ENCODE measurements at places on chromosomes 16 and 17.

DNA sequence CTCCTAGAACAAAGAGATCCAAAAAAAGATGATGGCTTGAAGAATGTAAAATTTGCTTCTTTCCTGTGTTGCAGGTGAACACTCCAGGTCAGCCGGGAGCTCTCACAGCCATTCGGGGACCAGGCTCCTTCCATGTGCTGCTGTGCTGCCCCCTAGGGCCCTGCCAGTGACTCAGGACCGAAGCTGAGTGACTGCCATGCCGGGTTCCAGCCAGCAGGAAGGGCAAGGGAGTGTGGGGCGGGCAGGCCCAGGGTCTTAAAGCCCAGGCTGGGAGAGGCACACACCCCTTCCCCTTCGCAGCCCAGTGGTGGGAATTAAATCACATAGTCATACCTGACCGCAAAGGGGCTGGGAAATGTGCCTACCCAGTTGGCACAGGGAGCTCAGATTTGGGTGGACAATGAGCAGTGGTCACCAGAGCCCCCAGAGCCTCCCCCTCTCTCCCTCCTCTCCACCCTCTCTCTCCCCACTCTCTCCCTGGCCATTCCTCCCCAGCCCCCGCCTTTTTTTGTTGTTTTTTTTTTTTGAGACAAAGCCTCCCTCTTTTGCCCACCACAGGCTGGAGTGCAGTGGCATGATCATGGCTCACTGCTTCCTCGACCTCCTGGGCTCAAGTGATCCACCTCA, 11.5 kb downstream of the EPOP start:
- DNase-seq = peak; percentile 82

DNA sequence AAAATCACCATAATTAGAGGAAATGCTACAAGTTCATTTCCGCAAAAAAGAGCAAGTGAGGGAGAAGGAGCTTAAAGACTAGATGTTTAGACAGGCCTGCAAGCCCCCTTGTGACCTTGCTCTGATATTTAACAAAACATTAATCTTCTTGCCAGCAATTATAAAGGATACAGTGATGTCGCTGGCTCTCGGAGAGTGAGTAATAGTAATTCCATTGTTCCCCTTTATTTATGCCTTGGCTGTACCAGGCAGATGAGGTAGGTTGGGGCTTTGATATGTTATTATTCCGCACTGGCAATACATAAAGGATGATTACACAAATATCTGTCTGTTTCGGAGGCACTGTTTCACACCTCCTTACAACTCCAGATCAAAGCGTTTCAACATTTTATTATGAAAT, 204.8 kb upstream of the SALL1 start:
- DNase-seq = no peak

DNA sequence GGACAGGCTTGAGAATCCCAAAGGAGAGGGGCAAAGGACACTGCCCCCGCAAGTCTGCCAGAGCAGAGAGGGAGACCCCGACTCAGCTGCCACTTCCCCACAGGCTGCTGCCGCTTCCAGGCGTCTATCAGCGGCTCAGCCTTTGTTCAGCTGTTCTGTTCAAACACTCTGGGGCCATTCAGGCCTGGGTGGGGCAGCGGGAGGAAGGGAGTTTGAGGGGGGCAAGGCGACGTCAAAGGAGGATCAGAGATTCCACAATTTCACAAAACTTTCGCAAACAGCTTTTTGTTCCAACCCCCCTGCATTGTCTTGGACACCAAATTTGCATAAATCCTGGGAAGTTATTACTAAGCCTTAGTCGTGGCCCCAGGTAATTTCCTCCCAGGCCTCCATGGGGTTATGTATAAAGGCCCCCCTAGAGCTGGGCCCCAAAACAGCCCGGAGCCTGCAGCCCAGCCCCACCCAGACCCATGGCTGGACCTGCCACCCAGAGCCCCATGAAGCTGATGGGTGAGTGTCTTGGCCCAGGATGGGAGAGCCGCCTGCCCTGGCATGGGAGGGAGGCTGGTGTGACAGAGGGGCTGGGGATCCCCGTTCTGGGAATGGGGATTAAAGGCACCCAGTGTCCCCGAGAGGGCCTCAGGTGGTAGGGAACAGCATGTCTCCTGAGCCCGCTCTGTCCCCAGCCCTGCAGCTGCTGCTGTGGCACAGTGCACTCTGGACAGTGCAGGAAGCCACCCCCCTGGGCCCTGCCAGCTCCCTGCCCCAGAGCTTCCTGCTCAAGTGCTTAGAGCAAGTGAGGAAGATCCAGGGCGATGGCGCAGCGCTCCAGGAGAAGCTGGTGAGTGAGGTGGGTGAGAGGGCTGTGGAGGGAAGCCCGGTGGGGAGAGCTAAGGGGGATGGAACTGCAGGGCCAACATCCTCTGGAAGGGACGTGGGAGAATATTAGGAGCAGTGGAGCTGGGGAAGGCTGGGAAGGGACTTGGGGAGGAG, at the start of gene CSF3:
TSS of gene CSF3 (plus strand) at position 436 of the 993 bp plus-strand sequence. CDS start at position 471, 35 bp downstream.
- peak; percentile 76 for DNase-seq

- peak; percentile 92 for DNase-seq
Measured at GRCh38 chr16:85350973-85351372, 238.7 kb upstream of the CIBAR2 start.

- no peak for DNase-seq
Measured at GRCh38 chr17:69637446-69638156, 223.1 kb downstream of the MAP2K6 start.

DNA sequence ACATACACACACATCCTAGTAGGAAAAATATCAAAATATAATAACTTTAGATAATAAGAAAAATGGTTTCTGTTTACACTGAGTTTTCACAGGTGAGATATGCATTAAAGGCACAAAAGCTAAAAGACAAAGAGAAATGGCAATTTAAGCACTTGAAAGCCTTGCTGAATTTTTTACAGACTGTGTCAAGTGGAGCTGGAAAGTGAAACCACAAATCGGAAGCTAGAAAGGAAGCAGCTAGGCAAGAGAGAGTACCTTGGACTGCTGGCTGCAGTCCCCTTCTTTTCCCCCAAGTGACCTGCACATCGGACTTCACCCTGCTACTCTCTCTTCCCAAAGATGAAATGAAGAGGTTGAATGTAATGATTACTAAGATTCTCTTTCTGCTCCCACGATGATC, 135.1 kb downstream of the CDH13 start:
- DNase-seq = no peak

DNA sequence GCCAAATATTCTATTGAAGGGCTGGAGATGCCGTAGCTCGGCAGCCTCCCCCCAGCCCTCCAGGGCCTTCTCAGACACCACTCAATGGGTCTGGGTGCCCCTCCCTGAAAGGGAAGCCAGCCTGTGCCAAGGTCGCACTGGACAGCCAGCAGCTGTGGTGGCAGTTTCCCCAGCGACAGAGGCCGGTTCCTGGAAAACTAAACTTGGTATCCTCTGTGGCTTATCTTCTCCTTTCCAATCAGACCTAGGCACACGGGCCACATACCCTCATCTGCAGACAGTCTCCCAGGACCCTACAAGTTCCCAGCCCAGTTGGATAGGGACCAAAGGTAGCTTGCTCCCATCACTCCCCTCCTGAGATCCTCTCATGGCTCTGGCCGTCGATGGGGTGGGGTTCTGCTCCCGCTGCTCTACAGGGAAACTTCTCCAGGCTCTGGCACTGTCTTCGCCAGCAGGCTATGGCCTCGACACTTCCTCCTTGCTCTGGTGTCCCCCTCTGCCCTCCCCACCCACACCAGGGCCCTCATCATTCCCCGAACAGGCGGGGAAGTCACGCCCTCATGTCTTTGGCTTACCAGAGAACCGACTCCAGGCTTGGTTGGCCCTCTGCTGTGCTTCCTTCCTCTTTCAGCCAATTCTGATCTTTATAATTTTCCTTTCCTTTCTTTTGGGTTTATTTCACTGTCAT, 18.3 kb upstream of the IL21R start:
- peak; percentile 81 for DNase-seq

DNA sequence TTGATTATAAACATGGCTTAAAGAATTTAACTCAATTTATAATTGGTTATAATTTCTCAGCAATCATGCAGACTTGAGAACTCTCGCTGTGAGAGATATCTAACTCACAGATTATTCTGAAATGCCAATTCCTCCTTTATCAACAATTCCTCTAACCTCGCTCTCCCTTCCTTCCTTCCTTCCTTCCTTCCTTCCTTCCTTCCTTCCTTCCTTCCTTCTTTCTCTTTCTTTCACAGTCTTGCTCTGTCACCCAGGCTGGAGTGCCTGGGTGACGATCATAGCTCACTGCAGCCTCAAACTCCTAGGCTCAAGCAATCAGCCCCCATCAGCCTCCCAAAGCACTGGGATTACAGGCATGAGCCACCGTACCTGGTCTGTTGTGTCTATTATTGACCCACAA, 42.4 kb downstream of the CHD9 start:
- no peak for DNase-seq

- DNase-seq = peak; percentile 91
Measured at GRCh38 chr16:28277537-28278388, 14.6 kb upstream of the SBK1 start.

- no peak for DNase-seq
Measured at GRCh38 chr16:55000595-55000994, 69.9 kb downstream of the IRX5 start.

DNA sequence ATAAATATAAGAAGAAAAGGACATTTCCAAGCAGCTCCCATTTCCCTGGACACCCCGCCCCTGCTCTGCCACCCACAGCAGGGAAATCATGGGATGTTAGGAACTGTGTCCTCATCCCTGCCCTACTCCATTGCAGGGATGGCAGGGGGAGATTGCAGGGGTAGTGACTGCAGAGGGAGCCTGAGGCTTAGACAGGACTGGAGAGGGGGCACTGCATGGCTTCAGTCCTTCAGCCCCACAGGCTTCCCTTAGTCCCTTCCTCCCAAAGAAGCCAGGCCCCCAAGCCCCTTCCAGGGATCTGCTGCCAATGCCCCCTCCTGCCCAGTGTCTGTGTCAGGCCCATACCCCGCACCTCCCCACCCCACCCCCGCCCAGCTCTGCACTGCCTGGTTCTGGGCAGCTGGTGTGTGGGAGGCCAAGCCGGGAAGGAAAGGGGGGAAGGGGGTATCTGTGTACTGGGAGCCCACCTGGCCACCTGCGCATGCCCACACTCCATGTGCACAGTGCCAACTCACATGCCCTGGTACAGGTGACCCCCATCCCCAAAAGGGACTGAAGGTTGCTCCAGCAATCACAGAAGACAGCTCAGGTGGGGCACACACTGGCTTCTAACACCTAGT, 3.3 kb downstream of the RUNDC3A start:
- no peak for DNase-seq

- no peak for DNase-seq
Measured at GRCh38 chr17:74951680-74952421, 16.2 kb downstream of the OTOP3 start.

- DNase-seq = no peak
Measured at GRCh38 chr16:89798126-89798525, 18.3 kb downstream of the FANCA start.

DNA sequence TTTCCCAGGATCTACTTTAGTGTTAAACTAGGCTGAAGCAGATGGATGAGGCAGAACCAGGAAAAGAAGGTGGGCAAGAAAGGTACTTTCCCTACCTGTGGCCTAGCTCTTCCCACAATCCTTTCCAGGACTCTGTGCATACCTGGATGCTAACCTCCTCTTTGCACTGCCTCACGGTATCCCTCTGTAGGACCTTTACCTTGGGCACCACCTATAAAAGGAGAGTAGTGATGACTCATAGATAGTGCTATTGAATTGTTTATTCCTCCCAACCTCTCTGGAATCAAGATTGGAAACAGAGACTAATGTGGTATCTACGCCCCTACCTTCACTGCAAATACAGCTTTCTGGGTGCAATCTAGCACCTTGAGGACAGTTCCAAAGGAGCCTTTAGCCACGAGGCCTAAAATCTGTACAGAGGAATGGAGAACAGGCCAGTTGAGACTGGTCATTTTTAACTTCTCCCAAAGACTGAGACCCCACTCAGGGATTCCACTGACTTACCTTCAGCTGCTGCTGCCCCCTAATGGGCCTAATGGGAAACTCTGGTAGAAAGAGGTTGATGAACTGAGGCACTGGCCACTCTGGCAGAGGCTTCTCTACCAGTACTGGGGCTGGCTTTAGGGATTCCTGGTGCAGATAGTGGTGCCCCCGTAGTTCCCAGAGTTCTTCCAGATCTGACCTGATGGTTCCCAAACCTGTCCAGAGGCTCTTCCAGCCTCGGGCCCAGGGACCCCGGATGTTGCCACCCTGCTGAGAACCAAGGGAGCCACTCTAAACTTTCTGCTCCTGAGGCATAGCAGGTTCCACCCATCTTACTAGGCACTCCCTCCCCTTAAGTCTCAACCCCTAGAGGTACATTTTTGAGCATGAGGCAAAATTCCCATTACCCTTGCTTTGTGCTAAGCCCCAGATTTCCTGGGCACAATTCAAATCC, 781 bp downstream of the RSKR start:
- DNase-seq = no peak

DNA sequence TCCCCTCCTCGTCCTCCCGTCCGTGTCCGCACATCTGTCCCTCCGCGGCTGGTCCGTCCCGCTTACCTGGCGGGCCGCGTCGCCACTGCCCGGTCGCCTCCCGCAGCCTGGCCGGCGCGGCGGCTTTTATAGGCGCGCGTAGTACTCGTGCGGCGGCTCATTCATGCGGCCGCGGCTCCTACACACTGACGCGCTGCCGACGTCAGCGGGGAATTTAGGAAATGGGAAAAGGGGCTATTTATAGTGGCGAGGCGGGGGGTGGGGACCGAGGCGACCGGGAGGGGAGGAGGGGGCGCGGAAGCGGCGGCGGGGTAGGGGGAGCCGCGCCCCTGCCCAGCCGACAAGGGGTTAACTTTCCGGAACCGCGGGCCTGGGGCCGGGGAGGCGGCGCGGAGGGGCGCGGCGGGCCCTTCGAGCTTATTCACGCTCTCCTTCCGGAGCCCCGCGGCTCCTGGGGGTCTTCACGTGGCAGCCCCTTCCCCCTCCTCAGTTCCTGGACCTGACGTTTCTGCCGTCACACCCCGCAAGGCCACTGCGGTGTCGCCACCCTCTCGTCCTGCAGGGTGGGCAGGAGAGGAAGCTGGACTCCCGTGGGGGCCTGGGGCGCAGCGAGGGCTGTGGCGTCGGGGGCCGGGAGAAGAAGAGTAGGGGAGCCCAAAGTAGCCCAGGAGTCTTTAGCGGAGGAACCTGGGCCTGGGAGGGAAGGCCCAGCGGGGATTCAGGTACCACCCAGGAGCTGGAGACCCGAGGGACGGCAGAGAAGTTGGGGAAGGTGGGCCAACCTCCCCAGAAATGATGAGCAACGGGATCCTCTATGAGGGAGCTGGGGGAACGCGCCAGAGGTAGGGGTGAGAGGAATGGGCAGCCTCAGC, 3.6 kb upstream of the HIC1 start:
- DNase-seq = no peak

DNA sequence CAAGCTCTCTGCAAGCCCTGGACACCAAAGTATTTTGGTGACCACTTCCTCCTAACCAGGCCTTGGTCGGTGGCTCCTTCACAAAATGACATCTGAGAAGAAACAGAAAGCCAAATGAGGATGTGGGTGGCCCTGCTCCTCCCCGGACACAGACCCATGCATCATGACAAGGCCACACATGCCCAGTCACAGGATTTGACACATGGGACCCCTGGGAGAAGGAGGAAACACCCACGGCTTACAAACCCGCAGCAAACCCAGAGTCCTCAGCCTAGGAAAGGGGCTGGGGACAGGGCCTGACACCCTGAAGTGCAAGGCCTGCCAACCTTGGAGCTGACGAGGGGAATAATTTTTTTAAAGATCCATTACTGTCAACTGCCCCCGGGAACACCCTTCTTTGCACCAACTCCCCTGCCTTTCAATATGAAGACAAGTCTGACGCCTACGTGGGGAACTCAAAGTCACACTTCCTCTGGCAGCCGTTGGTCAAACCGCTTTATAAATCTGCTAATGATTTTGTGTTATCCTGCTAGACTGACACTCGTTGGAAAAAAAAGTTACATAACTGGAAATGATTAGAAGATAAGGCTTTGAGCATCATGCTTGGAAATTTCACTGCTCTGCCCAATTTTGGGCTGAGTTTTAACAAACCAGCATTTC, 41.3 kb downstream of the GAS7 start:
- peak; percentile 81 for DNase-seq

All from upper lobe of right lung (tissue), 1 donor.